ENCODE measurements at places on chromosomes 11 and 22.

GRCh38 chr11:94199136-94200130, 70.8 kb downstream of the PANX1 start:
- DNase-seq = no peak

- DNase-seq = no peak
Measured at GRCh38 chr11:86591631-86592030, 80.8 kb downstream of the ME3 start.

DNA sequence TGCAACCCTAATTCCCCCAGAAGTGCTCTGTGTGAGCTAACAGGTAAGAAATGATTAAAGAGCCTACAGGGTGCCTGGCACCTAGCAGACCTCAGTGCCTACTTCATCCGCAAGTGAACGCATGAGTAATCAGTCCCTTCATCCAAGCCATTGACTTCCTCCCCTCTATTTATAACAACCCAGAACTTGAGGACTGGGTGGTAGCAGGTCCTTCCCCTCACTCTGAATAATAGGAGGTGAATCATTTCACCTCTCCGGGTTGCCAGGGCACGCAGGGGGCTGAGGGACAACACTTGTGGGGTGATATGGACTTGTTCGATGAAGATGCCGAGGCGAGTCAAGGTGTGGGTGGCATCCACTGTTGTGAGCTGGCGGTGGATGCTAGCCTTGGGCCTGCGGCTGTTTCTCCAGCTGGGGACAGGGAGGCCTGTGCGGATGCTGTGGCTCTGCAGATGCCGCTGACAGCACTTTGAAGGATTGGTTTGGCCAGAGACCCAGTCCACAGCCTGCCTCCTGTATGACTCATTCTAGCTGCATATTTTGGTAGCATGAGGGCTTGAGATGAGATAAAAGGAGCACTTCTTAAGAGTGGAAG, 11.7 kb upstream of the SORL1-AS1 start:
- peak; percentile 64 for DNase-seq

GRCh38 chr11:103547024-103547423, 437.8 kb downstream of the DYNC2H1 start:
- DNase-seq = no peak

DNA sequence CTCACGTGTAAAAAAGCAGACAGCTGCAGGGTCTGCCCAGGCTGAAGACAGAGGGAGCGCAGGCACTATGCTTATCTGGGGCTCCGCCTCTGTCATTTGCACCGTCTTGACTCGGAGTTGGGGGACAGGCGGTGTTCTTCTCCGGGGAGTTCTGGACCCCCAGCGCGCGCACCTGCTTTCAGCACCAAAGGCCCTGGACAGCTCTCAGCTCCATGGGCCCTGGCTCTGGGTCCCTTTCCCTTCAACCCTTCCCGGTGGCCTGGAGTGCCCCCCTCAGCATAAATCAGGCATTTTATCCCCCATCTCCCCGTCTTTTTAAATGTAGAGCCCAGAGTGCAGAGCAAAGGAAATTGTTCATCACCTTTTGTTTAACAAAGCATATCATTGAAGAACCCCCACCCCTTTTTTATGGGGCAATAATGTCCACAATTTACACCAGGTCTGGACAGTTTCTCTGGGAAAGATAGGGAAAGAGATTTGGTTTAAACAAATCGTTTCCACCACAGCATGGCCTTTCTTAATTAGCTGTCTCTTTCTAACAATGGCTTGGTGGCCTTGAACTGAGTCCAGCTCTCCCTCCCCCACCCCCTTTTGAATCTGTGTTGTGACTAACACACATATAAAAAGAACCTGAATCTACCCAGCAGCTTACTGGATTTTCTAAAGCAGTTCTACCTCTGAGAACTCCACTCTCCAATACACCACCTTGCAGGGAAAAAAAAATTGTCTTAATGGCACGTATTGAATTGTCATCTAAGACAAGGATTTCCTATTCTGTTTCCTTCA, 1.7 kb downstream of the SEZ6L start:
- DNase-seq = no peak

- DNase-seq = no peak
Measured at GRCh38 chr22:17172029-17172833, 13.2 kb upstream of the HDHD5 start.

DNA sequence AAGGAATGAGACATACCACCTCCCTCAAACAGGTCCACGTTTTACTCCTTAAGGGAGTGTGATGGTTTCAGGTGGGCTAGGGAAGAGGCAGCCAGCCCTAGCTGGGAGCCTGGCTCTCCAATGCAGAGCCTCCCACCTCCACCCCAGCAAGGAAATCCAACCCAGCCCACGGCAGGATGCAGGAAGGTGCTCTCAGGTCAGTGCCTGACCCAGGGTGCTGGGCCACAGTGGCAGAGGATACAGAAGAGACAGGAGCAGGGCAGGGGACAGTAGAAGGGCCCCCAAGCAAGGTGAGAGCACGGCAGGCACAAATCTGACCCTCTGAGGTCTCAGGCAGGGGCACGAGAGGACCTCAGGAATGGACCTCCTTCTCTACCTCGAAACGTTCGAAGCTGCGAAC, 26.9 kb upstream of the CCND1 start:
- no peak for DNase-seq

GRCh38 chr11:34855021-34855753, 61.0 kb downstream of the APIP start:
- DNase-seq = no peak

GRCh38 chr11:73287400-73288101, 15.4 kb downstream of the P2RY6 start:
- DNase-seq = no peak

All from stimulated activated CD8-positive, alpha-beta memory T cell treated with anti-CD3 and anti-CD28 coated beads, Interleukin-12 subunit alpha, Interleukin-12 subunit beta, amount 100 ng/mL, for 4 hours (primary cell).